Activated T-cell treated with anti-CD3 and anti-CD28 coated beads for 4 hours (primary cell): ENCODE measurements at places on chromosomes 13 and 19.

GRCh38 chr13:37806666-37807065 lies 62.9 kb downstream of the TRPC4 start:
- no peak for DNase-seq

- no peak for DNase-seq
These were observed 171.0 kb downstream of the GPC6 start for GRCh38 chr13:93397619-93398018.

DNA sequence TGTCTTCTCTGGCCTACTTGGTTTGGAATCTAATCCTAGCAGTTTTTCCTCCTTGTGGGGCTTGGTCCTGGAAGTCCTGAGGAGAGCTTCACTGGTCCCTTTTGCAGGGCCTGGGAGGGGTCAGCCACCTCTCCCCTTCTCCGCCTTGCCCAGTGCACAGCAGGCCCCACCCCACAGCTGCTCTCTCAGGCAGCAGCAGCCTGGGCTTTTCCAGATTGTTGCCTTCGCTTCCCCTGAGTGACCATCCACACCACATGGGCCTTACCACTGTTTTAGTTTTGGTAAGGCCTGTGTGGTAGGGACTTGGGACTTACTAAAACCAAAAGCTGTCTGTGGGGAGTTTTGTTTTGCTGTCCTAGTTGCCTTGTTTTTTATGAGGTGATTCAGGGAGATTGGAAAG lies 11.5 kb downstream of the MPHOSPH8 start:
- no peak for DNase-seq

DNA sequence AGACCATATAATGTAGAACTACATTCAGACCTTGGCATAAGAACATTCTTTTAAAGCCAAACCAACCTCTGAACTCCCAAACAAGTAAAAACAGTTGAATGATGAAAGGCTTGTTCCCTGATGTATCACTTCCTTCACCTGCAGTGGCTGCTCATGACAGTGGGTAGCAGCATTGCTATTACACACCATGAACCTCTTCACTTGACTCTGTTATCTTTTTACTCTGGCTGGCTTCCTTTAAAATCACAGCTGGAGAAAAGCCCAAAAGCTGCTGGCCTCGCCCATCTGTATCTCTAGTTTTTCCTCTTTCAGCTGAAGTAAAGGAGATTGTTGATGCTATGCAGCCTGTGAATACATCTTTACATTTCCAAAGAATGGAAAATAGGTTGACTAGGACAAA lies 22.6 kb downstream of the THSD1 start:
- DNase-seq = no peak

DNA sequence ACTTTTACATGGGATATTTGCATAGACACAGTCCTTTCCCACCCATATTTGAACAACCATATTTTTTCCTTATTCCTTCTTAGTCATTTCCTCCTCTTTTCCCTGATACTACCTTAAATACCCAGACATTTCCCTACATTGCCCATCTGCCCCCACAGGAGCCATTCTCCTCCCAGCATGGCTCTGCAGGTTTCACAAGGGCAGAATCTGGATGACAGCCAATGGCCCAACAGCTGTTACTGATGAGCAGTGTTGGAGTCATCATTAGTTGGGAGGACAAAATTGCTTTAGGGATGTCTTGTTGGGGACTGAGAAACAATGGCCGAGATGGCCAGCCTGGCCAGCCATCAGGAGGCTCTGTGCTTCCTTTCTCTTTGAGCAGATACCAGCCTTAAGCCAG lies 209.5 kb downstream of the KLF5 start:
- no peak for DNase-seq

GRCh38 chr13:69292789-69293425 lies 814.7 kb upstream of the ATXN8OS start:
- no peak for DNase-seq

DNA sequence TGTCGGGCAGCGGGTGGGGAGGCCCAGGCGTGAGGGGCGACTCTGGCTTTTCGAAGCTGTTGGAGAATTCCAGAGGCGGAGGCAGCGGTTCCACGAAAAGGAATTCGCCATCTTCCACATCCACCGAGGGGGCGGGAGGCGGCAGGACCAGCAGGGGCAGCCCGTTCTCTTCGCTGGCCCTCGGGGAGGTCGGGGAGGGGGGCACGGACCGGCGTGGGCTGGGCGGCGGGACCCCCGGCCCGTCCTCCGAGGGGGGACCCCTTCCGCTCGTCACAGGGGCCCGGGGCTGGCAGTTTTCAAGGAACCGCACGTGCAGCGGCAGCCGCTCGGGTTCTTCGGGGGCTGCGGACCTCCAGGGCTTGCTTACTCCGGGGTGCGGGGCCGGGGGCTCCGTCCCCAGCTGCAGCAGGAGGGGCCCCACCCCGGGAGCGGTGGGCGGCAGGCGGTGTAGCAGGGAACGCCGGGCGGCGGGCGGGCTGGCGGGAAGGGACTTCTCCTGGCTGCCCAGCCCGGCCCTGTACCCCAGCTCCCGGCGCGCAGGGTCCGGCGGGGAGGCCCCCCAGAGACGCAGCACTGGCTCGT lies 18.0 kb downstream of the C19orf81 start:
- DNase-seq = no peak
